Activated T-cell treated with anti-CD3 and anti-CD28 coated beads, Interleukin-2, amount 50 U/mL, for 72 hours (primary cell): ENCODE measurements at places on chromosomes 13 and 19. TPM values are rescaled to one million over a fixed set of nuclear protein-coding genes. Genes with fewer than 3 reads are reported as not detected.

ZNF442 gene
- 3.1 TPM for total RNA-seq

DNA sequence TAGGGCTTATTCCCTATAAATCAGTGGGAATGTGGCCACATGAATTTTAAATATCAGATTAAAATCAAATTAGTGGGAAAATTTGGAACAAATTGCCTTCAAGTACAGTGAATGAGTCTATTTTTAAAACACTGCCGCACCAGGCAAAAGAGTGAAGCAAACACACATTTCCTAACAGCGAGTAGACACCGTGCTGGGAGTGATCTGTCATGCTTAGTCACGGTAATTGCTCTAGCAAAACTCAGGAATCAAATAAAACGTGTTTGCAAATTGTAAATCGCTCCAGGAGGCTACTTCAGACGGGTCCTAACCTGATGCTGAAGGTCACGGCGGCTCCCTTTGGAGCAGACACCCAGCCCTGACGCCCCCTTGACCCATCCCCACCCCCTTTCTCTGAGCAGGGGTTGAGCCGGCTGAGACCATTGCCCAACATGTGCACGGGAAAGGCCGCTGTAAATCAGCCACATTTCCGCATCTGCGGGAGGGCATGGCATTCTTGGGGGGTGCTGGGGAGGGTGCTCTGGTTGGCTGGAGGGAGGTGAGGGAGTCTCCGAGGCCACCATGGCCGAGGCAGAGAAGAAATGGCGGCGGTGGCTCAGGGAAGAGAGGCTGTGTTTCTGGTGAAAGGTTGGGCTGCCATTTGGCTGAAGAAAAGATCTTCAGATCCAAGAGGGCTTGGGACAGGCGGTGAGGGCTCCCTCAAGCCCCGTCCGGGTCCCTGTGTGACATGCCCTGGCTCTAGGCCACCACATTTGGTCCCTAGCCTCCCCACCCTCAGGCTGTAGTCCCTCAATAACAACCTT lies 8.9 kb downstream of the CEBPA start:
- DNase-seq = no peak

ZNF527 gene
- total RNA-seq = 5.3 TPM

DNA sequence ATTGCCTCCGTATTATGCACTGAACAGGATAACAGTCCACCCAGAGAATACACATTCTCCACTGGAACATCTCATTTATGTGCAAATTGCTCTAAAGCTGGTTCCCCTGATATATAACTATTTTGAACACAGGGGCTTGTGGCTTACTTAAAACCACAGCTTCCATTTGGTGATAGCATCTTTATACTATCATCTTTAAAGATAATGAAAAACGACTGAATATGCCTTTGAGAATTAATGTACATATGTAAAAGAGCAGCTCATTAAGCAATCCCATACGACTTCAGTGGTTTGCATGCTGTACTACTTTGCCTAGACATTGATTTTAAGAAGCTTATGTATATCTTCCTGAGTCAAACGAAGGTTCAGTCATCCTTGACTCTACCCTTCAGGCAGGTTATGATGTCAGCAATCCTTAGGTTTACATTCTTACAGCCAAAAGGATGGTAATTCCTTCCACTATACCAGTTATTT lies 40.8 kb downstream of the BRD4 start:
- DNase-seq = no peak

DNA sequence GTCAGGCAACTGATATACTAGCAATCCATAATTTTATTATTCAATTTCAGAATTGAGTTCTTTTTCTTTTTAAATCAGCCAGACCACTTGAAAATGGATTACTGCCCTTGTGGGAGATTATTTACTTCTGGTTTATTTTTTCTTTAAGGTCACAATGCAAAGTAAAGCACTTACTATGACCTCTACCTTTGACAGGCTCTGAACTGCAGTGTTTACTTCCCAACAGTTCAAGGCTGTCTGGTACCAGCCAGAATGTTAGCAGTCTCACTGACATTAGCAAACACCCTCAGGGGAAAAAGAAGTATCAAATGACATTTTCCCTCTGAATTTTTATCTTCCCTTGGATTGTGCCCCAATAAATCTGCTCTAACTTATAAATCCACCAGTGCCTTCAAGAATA lies 57.5 kb downstream of the RAP2A start:
- no peak for DNase-seq
